ENCODE measurements at places on chromosomes 13 and 19.

GRCh38 chr19:9871626-9872338, 36.7 kb downstream of the PIN1 start:
- DNase-seq = no peak

DNA sequence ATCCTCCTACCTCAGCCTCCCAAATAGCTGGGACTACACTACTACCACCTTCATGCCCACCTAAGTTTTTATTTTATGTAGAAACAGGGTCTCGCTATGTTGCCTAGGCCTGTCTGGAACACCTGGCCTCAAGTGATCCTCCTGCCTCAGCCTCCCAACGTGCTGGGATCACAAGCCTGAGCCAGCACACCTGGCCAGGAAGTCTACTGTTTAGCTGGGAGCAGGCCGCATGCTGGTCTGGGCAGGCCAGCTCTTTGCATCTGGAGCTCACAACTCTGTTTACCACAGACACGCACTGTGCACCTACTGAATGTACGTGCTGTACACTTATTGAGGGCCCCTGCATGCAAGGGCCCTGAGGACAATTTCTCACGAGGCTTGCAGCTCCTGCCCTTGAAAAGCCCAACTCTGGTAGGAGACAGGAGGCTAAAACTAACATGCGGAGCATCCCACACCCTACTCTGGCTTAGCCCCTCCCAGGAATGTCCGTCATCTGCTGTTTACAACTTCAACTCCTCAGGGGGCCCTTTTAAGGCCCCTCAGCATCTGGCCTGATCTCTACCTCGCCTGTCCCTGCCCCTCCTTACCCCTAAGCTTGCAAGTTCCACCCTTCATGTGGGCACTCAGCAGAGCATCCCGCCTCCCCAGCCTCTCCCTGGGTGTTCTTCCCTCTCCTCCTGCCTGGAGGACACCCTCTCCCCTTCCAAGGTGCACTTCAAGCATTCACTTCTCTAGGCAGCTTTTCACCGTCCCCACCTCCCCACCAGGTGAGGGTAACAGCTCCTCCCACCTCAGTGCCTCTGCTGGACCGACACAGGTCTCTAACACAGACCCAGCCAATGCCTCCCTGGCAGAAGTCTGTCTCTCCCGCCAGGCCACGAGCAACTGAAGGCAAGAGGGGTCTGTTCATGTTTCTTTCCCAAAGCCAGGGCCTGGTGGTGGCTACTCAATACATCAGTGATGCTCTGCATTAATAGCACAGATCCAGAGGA, 114.2 kb upstream of the UQCRFS1 start:
- no peak for DNase-seq

DNA sequence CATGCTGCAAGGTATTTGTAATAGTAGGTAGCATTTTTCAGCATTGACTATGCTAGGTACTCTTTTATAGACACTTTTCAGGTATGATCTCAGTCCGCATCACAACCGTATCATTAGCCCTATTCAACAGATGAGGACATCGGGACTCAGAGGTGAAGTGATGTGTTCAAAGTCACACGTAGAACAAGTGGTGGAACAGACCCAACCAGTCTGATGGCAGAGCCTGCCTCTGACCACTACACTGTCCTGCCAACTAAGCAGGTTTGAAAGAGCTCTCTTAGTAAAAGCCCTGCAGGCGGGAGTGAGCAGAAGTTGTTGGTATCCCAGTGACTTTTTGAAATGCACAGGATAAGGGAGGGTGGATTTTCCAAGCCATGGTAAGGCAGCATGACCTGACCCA, 20.2 kb downstream of the PAF1 start:
- DNase-seq = no peak

DNA sequence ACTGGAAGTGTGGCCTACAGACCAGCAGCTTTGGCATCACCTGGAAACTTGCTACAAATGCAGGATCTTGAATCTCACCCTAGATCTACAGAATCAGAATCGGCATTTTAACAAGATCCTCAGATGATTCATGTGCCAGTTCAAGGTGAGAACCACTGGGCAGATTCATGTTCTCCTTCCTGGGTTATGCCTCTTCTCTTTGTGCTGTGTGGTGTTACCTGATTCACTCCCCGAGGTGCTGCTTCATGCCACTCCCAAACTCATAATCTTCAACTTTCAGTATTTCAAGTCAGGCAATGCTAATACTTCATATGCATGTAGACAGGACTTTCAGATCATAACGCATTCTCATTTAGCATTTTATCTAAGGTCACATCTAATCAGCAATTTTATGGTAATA, 427.7 kb downstream of the FOXO1 start:
- DNase-seq = no peak

DNA sequence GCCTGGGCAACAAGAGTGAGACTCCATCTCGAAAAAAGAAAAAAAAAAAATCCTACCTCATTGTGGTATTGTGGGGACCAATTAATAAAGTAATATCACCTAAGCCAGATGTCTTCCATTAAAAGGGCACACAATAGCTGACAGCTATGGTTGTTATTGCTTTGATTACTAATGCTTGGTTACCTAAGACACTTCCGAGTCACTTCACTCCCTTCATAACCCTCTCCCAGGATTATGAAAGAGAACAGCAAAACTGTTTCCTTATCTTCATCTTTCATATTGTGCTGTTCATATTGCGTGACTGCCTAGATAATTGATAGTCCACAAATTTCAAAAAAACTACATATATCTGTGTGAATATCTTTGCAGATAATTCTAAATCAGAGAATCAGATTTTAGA, 10.3 kb upstream of the HSPH1 start:
- no peak for DNase-seq

DNA sequence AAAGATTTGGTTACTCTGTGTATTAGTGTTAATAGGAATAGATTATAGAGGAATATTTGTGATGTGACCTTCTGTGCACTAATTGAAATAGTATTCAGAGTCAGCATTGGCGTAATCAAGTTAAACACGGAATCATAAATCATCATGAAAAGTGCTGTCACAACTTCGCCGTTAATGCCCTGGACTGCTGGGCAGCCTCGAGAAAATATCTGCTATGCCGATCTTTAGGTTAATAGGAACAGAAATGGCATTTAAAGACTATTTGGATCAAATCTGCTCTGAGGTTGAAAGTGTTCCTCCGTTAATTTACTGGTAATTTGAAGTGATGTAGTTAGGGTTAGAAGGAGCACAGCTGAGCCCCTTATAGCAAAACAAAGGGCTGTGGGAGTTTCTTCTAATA, 219.0 kb downstream of the MZT1 start:
- DNase-seq = no peak

GRCh38 chr13:105952973-105953290, 582.5 kb downstream of the EFNB2 start:
- no peak for DNase-seq

All from H9 (cell line).